Stimulated activated CD4-positive, alpha-beta T cell treated with anti-CD3 and anti-CD28 coated beads, Interleukin-1b, Interleukin-23, amount 100 ng/mL, for 1 hour (primary cell): ENCODE measurements at places on chromosomes 6 and 20.

GRCh38 chr6:35788423-35788982 lies 7.7 kb downstream of the CLPSL1 start:
- no peak for DNase-seq

- DNase-seq, result no peak
Observed at GRCh38 chr6:125963817-125964216, 7.2 kb downstream of the HINT3 start.

DNA sequence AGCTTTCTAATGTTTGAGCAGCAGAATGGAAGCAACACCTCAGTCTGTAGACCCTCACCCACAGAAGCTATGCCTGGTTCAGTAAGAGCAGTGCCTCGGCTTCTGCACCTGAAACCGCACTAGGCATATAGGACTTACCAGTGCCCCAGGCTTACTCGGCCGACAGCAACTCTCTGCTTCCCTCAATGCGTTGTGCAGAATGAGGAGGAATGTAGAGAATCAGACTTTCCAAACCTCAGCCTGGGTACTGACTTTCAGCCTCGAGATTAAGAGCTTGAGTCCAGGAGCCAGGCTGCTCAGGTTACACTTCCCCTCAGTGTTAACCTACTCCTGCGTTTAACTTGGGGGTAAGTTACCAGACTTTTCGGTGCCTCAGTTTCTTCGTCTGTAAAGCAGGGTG lies 8.6 kb downstream of the EYA2 start:
- no peak for DNase-seq

- DNase-seq, result no peak
Observed at GRCh38 chr6:22444330-22444729, 125.0 kb upstream of the HDGFL1 start.

GRCh38 chr6:154506991-154507898 lies 3.2 kb downstream of the CNKSR3 start:
- no peak for DNase-seq

GRCh38 chr20:5630071-5630470 lies 120.1 kb upstream of the SHLD1 start:
- DNase-seq, result no peak

DNA sequence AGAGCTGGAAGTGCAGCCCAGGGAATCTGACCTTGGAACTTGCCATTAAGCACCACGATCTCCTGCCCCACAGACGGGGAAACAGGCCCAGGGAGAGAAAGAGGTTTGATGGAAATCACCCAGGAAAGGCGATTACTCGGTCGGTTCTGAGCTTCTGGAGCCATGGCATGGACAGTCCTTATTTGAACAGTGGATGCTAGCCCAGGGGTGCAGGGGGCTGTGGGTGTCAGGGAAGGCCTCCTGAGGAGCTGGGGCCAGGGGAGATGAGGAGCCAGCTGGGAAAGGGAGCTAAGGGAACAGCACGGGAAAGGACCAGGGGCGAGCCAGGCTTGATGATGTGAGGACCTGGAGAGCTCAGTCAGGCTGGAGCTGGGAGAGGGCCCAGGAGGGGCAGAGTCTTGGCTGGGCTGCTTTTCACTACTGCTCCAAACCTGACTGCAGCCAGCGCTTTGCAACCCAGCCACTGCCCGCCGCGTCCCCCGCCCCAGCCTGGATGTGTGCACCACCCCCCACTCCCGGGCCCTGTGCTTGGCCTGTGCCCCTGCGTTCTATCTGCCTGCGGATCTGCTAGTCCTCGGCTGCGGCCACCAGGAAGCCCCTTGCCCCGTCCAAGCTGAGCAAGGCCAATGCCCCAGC lies 17.8 kb downstream of the SUN5 start:
- no peak for DNase-seq

GRCh38 chr20:7585126-7585679 lies 355.1 kb downstream of the HAO1 start:
- no peak for DNase-seq

DNA sequence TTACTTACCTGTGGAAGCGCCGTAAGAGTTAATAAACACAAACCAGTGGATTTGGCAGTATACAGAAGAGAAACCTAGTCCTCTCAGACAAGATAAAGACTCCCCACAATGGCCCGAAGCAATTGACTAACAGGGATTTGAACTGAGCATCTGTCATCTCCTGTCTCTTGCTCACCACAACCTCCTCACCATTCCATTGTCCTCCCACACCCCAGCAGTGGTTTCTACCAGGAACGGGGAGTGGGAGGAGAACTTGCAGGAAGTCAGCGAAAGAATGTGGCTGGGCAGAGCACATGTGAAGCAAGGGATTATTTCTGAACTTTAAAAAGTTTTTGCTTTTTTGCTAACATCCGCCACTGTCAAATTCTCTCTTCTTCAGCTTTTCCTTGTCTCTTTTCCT lies 24.6 kb upstream of the TAAR1 start:
- DNase-seq, result no peak

- no peak for DNase-seq
Observed at GRCh38 chr6:3280866-3281465, 22.2 kb downstream of the PSMG4 start.

- DNase-seq, result no peak
Observed at GRCh38 chr6:37280162-37280887, 22.4 kb upstream of the TMEM217 start.

DNA sequence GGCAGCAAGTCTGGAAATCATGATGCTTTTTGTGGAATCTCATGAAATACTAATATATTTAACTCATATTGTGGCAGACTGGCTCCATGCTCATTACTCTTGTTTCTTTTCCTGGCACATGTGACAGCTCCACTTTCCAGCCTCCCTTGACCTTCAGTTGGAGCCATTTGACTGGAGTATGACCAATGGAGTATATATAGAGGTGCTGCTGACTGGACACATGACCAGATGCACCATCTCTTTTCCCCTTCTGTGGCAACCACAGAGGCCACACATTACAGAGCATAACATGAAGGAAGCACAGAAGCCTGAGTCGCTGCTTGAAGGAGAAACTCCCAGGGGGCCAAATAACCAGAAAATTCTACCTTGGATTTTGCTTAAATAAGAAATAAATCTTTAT lies 77.4 kb downstream of the MKKS start:
- no peak for DNase-seq

- no peak for DNase-seq
Observed at GRCh38 chr6:159110013-159110412, 59.2 kb upstream of the FNDC1 start.
